ENCODE measurements at places on chromosomes 12 and 14.

GRCh38 chr12:11830307-11830801 is 180.9 kb downstream of the ETV6 start:
- DNase-seq = no peak

DNA sequence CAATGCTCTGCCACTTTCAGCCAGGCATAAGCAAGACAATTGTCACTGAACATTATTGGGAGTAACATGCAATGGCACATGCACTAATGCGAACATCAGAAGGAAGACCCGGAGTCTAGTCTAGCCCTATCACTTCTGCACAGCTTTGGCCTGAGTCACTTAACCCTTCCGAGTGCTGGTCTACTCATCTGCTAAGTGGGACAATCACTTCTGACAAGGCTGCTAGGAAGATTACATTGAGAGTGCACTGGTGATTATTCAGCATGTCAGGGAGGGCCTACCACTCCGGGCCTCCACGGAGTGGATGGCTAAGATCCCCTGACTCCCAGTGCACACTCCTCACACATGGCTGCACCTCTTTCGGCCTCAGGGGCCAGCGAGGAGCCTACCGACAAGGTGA is 240.9 kb downstream of the DPF3 start:
- no peak for DNase-seq

GRCh38 chr12:114704096-114704495 is 20.1 kb upstream of the TBX3 start:
- DNase-seq = no peak

GRCh38 chr14:72024504-72024903 is 92.3 kb downstream of the RGS6 start:
- no peak for DNase-seq

DNA sequence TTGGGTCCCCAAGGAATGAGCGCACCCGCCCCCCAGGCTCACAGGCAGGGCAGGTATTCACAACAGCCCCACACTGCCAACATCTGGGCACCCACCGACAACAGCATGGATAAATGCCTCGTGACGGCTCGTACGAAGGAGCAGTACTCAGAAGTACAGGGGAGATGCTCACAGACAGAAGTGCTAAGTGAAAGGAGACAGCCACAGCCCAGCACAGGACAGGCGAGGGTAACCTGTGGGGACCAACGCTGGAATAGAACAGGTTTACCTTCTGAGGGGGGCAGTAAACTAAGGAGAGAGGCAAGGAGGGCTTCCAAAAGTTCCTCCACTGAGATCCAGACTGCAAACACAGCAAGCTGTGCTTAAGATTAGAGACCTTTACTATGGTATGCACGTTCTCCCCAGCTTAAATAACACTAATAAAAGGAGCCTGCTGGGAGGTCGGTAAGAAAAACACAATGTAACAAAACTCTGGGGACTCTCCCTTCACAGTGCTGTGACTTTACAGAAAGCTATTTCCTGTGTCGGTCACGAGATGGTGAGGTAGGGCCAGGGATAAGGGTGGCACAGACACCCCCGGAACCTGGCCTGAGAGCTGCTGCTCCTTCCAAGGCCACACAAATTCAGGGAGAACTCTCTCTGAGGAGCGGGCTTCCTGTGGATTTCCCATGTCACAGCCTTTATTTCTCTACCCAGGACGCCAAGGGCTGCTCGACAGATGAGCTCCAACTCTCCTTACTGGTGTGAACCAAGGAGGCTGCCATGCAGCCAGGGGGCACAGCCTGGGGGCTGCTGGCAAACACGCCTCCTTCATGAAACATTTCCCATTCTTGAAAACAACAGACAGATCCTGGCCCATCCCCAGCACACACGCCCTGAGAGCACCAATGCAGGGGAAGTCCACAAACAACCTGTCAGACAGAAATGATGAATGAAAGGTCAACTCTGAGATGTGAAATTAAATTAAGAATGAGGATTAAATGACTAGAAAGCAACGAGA is 26.3 kb downstream of the SLC15A4 start:
- no peak for DNase-seq

- DNase-seq = no peak
These were observed 5.6 kb downstream of the CNOT2 start for GRCh38 chr12:70248876-70249275.

DNA sequence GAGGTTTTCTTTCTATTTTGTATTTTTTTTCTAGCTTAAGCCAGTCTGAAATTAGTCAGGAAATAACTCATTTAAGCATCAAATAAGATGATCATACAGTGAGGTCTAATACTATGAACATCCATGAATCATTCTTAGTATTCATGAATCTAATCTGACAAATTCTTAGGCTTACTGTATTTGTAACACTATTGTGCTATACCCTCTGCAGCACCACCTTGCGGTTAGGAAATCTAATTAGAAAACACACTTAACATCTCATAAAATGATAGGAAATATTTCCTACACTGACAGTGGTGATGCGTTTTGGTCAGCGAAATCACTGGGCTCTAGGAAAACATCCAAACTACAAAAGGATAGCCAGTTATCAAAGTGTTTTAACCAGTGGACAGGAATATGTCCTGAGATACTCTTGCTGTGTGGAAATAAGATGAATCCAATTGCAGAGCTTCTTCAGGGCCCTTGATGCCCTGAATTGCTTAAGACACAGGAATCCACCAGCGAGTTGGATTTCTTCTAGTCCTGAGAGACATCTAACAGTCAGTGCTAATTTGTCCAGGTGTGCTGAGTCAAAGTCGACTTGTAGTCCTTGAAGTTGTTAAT is 109.3 kb upstream of the MYF6 start:
- no peak for DNase-seq

- no peak for DNase-seq
These were observed 7.8 kb downstream of the CFAP73 start for GRCh38 chr12:113157218-113157859.

DNA sequence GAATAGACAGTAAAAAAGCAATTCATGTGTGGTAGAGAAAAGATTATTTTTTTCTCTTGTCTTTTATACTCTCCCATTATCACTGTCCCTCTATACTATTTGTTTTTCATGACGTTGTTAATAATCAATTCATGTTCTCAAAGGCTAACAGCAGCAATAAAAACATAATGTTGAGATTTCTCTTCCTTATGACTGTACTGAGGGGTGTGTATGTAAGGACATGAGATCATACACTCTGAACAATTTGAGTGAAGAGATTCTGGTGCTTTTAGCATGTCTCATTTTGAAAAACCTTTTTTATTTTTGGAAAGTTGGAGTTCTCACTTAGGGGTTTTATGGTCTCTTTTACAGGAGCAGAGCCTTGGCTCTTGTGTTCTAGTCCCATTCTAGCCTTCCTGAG is 3.8 kb upstream of the TSPAN8 start:
- no peak for DNase-seq

- DNase-seq = no peak
These were observed 5.1 kb upstream of the TNFAIP2 start for GRCh38 chr14:103118018-103118662.

Measured in Kasumi-1 (cell line).